ENCODE measurements at places on chromosomes 1 and 21. TPM values are rescaled to one million over a fixed set of nuclear protein-coding genes. Genes with fewer than 3 reads are reported as not detected.

DNA sequence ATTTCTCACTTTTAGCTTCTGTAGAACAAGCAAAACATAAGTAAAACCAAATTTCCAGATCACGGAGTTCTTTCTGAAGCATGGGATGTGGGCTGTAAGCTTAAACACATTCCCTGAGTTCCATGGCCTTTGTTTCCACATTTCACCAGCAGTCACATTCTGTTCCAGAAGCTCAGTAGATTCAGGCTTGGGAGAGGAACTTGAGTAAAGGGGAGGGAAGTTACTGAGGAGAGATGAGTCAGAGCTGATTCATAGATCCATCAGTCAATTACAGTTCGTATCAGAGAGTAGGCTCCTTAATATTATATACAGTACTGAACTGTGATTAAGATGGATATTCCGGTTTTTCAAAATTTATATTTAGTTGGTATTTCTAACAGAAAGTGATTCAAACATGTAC lies 614.3 kb downstream of the NCAM2 start:
- no peaks in the 10 kb centered on the region for H3K36me3 ChIP-seq
- no peaks in the 10 kb centered on the region for H3K4me1 ChIP-seq
- DNase-seq = no peak

DNA sequence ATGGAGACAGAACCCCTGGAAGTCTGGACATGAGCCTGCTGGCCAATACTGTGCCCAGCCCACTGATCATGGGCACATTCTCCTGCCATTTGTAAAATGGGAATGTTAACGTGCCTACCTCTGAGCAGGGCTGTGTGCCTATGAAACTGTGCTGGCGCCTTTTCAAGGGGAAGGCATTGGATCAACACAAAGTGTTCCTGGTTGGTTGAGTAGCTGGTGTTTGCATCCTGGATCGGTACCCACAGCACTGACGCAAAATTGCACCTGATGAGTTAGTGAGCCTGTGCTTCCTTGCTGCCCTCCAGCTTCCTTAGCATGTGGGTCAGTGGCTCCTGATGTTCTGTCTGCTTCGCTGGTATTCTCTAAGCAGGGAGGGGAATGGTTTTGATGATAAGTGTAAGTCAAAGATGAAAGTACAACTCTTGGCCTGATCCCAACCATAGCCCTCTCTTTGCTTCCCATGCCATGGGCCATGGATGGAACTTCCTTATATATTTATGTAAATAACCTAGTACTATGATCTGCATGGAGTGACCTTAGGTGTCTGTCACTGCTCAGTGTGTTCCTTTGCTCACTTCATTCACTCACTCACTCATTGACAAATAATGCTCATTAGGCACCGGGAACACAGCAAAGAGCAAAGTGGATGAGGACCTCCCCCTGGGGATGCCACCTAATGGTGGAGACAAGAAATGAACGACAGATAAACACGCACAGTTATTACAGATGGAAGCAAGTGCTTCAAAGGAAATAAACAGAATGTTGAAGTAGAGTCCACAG lies 22.7 kb downstream of the MAB21L3 start:
- no peak for DNase-seq
- no peak overlapping the region for H3K27ac ChIP-seq
- H3K36me3 ChIP-seq = no peaks in the 10 kb centered on the region
- peaks cover 3% of the 10 kb centered on the region for H3K4me1 ChIP-seq

Gene KLHDC9
- total RNA-seq = not detected

DNA sequence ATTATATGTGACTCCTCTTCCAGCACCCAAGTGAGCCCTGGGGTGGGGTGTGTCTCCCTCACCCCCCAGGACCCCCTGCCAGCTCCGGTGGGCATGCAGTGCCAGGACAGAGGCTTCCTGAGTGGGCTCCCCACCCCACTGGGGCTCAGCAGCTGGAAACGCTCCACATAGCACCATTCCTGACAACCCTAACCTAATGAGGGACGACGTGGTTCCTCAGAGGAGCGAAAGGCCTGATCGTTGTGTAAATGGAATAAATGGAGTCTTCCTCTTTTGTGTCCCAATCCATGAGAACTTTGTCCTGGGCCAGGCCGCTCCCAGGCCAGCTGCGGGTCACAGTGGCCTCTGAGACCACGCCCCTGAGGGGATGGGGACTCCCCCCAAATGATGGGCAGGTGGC lies 1.8 kb upstream of the TSPEAR start:
- H3K4me3 ChIP-seq = no peak overlapping the region
- H3K27ac ChIP-seq = no peak overlapping the region
- H3K4me1 ChIP-seq = no peaks in the 10 kb centered on the region
- H3K27me3 ChIP-seq = peaks cover 66% of the 10 kb centered on the region
- DNase-seq = no peak

Gene S100A16
- 38.8 TPM for total RNA-seq

Gene KDM1A
- 116 TPM for total RNA-seq
